ENCODE measurements at places on chromosomes 3 and 15. TPM values are rescaled to one million over a fixed set of nuclear protein-coding genes. Genes with fewer than 3 reads are reported as not detected.

The CHRD gene
- total RNA-seq, result 4.6 TPM

The LRCH3 gene
- 91.1 TPM for total RNA-seq

The CD96 gene
- total RNA-seq, result 0.09 TPM

The CYP1A2 gene
- total RNA-seq, result not detected

The FRMD5 gene
- total RNA-seq, result 16.3 TPM

The C3orf85 gene
- total RNA-seq, result not detected

The IFT57 gene
- total RNA-seq, result 199 TPM

The CPEB1 gene
- total RNA-seq, result 40.9 TPM

The GLDN gene
- total RNA-seq, result 13.3 TPM

The SNTN gene
- total RNA-seq, result not detected

The MESP2 gene
- total RNA-seq, result 2.9 TPM

The SCN11A gene
- total RNA-seq, result 0.25 TPM

The CCNB2 gene
- 32.1 TPM for total RNA-seq

The TRAT1 gene
- not detected for total RNA-seq

The HES1 gene
- total RNA-seq, result 0.81 TPM

The BCL2A1 gene
- total RNA-seq, result not detected

The LRRC31 gene
- not detected for total RNA-seq

The DLL4 gene
- total RNA-seq, result 0.09 TPM

The KCNMB3 gene
- total RNA-seq, result 0.08 TPM

The SV2B gene
- not detected for total RNA-seq

The CHRNA3 gene
- total RNA-seq, result not detected

The PAK6 gene
- not detected for total RNA-seq

The LEKR1 gene
- total RNA-seq, result 0.81 TPM

The NAA80 gene
- total RNA-seq, result 8.4 TPM

The BNIP2 gene
- 408 TPM for total RNA-seq

The TMCO5A gene
- total RNA-seq, result 0.49 TPM

The RUVBL1 gene
- 50.6 TPM for total RNA-seq

The UCN2 gene
- 0.54 TPM for total RNA-seq
